ENCODE measurements at places on chromosomes 5 and 9.

DNA sequence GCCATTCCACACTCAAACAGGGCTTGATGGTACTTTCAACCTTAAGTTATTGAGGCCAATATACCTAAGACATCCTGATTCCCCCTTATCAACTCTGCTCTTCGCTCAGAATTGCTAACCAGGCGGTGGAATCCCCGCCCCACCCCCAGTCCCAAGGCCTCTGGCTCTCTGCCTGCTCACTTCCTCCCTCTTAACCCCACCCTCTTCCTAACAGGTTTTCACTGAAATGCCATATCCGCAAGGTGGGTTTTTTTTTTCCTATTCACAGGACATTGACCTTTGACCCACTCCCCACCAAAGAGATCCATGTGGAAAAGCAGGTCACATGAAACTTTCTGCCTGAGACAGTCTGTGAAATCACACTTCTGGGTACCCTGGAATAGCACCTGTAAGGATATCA, 66.6 kb upstream of the IFNK start:
- no peak for DNase-seq

DNA sequence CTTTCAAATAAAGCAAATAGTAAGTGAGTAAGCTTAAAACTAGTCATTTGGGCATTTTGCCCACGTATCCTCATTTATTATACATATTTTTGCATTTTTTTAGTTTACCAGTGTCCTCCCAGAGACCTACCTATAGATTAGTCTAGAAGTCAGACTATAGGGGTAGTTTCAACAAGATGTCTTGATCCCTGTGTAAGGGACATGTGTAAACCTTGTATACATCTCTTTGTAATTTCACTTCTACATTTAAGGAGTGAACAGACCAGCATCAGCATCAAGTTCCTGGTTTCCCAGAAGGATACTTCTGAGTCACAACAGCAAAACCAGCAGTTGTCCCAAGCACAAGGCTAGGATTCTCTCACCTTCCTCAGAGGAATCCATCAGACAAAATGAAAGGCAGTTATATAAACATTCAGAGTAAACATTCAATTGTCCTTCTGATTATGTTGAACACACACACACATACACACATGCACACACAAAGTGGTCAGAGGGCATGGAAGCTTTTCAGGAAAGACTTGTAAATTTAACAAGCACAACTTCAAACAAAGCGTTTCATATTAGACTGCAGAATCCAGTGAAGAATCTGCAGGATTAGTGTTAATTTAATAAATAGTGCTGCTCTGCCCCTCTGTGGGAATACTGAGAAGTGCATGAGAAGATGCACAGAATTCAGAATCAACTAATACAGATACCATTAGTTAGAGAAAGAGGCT, 55.4 kb downstream of the HINT1 start:
- peak; percentile 16 for DNase-seq

DNA sequence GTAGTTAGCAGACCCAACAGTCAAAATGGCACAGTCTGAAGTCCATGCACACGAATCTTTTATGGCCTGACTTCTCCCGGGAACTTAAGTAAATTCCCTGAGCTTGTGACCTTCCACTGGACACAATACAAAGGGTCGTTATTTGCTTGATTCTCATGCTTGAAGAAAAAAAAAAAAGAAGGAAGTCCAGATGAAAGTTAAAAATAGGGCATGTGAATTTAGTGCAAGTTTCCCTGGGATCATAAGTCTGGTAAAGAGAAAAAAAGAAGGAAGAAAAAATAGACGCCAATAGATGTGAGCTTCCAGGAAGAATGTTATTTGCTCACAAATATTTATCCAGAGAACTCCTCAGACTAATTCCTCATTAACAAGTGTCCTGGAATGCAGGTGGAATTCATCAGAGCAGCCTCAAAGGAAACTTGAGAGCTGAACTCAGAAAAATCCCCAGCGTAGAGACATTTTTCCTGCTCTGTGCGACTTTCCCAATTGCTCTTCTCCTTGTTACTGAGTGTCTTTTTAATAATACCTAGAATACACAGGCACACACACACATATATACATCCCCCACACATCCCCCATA, 616.3 kb downstream of the EBF1 start:
- DNase-seq = no peak

GRCh38 chr5:98656796-98657195, 116.7 kb upstream of the RGMB start:
- no peak for DNase-seq

- DNase-seq = peak; percentile 44
Observed at GRCh38 chr9:35798658-35799374, 7.4 kb downstream of the NPR2 start.

DNA sequence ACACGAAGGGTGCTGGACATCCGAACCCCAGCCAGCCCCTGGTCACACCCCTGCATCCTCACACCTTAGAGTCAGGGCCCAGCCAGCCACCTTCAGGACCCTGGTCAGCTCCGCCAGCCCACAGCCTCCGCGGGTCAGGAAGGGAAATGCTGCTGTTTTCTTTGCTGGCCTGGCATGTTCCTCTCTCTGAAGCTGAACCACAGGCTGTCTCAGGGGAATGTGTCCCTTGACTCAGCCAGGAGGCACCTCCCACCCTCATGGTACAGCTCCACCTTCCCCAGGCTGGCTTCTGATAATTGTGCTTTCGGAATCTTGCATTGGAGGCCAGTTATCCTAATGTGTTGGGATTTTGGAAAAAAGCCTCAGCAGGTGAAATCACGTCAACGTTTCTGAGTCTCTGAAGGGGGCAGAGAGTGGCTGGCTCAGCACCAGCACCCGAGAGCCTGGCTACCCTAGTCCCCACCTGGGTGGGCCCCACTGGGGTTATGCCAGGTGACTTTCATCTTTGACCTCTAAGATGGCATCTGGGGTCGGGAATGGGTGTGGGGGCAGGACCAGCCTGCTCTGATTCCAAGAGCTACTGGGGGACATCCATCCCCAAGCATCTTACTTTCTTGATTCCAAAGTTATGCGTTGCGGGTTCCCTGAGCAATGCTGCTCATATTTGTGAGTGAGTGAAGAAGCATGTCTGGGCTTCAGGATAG, 9.8 kb upstream of the OLFM1 start:
- no peak for DNase-seq

GRCh38 chr5:9376363-9377117, 169.3 kb downstream of the SEMA5A start:
- no peak for DNase-seq

DNA sequence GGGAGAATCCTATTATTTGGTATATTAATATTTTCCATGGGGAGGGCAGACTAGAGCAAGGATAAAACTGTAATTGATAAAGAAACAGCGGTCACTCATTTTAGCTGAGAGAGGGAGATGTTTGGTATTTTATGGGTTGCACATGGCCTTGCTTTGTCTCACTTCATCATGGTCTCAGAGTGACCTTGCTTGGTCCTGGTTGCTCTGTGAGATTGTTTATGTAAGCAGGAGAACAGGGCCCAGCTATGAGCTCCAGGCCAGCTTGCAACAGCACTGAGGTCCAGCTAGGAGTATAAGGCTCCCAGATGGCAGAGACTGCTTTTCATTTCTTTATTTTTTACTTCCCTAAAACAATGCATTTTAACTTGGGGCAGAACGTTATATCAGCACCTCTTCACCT, 50.7 kb downstream of the ZNF622 start:
- DNase-seq = no peak

- no peak for DNase-seq
Observed at GRCh38 chr5:3346111-3346820, 249.4 kb upstream of the IRX1 start.

DNA sequence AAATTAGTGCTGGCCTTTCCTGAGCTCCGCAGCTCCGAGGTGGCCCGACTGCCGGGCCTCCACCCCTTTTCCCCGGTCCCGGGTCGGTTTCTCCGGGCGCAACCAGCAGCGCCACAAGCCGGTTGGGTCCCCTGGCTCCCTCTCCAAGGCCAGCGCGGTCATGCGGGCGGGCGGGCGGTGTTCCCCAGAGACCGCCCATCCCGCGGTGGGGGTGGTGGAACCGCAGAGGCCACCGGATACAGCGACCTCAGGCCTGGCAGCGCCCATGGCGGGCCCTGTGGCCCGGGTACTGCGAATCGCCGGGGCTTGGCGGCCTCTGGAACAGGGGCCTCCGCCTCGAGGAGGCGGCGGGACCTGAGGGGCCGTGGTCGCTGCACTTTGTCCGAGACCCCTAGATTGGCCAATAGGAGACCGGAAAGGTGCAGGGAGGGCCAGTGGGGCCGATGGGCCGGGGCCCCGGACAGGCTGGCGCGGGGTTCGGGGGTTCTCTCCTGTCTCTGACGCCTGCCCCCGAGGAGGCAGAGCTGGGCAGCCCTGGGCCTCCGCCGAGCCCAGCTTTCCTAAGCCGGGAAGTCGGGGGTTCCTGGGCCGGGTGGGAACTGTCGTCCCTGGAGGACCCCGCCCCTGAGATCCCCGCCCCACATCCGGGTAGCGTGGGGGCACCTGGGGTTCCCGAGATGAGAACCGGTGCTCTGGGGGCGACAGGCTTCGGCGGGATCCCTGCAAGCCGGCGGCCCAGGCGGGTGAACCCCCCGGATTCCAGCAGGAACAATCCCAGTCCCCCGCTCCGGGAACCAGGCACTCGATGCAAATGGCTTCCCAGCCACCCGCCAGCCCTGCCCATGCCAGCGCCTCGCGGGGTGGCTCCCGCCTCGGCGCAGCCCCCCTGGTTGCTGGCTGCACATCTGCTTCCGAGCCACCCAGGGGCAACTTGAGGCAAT, 293.9 kb downstream of the ZSWIM6 start:
- no peak for DNase-seq

GRCh38 chr9:32004431-32005076, 379.9 kb upstream of the ACO1 start:
- DNase-seq = no peak

DNA sequence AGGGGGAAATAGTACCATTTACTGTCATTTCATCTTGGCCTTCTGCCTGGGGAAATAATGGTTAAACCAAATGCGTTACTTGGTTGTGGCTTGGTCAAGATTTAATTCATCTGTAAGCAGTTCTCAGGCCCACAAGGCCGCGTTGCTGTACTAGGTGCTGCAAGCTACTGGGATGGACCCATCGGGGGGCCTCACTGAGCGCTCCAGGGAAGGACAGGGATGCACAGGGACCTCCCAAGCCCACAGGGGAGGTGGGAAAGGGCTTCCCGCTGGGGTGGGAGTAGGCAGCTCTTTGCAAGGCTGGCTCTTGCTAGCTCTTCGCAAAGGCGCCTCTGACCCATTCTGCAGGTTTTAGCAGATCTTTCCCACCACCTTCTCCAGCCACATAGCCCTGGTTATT, 8.0 kb downstream of the GFPT2 start:
- no peak for DNase-seq

DNA sequence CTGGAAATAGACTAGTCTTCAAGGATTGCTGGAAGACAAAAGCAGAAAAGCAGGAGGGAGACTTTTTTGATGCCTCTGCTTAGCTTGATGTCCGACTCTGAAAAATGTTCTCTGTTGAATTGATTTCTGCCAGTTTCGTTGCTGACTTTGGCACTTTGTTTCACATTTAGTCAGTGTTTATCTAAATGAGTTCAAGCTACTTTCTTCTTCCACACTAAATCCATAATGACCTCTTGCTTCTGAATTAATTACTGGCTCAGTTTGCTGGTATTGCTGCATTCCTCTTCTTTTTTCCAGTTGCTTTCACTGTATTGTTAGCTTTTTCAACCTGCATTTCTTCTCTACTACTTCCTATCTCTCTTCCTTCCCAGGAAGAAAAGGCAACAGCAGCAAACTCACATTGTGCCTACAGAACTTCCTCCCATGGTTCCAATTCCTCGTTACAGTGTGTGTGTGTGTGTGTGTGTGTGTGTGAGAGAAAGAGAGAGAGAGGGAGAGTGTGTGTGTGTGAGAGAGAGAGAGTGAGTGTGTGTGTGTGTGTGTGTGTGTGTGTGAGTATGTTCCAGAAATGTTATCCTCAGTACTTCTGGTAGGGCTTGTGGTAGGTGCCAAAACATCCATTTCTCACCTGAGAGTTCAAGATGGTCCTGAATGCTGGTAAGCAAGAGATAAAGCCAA, 234.8 kb downstream of the CSNK1G3 start:
- DNase-seq = no peak

DNA sequence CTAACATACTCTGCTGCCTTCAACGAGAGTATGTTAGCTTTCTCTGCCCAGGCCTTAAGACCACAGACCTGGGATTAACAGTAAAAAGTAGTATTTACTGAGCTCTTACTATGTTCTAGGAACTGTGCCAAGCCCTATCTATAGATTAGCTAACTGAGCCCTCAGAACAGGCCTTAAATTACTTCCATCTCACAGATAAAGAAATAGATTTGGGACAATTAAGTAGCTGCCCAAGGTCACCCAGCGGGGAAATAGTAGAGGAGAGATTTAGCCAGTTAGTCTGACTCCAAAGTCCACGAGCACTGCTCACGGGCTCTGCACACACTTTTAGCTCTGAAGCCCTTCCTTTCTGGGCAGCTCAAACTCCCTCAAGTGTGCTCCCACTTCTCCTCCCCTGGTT, 64.5 kb upstream of the EQTN start:
- no peak for DNase-seq

GRCh38 chr9:14358523-14358922, 44.6 kb upstream of the NFIB start:
- DNase-seq = no peak

GRCh38 chr5:151632941-151633340, 41.8 kb upstream of the FAT2 start:
- no peak for DNase-seq

- DNase-seq = no peak
Observed at GRCh38 chr9:111178331-111179055, 140.2 kb upstream of the LPAR1 start.

DNA sequence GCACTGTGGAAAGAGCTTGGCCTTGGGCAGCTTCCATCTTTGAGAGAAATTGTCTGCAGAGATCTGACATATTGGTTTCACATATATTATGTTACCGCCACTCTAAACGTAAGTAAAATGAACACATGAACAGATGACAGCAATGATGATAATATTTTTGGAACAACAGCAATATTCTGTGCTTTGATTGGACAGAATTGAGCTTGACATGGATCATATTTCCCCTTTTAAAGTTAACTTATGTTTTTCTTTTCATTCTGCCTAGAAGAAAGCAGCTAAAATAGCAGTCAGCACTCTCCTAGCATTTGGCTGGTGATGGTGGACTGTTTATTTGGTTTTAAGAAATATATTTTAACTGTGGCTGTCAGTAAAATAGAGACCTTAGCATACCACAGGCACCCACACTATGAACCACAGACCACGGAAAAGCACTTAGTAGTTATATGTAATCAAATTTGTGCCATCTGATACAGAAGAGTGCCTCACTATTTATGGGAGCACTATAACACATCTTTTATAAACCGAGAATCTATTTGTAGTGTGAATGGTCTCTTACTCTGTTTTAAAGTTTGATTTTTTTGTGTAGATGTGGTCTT, 1.8 kb upstream of the CFAP95 start:
- no peak for DNase-seq

GRCh38 chr9:78539904-78540303, 243.0 kb downstream of the PSAT1 start:
- no peak for DNase-seq
